Neural progenitor cell (in vitro differentiated cells): ENCODE measurements at places on chromosomes 13 and 19.

GRCh38 chr13:45861322-45861721 is 9.8 kb upstream of the SIAH3 start:
- no peak for DNase-seq

DNA sequence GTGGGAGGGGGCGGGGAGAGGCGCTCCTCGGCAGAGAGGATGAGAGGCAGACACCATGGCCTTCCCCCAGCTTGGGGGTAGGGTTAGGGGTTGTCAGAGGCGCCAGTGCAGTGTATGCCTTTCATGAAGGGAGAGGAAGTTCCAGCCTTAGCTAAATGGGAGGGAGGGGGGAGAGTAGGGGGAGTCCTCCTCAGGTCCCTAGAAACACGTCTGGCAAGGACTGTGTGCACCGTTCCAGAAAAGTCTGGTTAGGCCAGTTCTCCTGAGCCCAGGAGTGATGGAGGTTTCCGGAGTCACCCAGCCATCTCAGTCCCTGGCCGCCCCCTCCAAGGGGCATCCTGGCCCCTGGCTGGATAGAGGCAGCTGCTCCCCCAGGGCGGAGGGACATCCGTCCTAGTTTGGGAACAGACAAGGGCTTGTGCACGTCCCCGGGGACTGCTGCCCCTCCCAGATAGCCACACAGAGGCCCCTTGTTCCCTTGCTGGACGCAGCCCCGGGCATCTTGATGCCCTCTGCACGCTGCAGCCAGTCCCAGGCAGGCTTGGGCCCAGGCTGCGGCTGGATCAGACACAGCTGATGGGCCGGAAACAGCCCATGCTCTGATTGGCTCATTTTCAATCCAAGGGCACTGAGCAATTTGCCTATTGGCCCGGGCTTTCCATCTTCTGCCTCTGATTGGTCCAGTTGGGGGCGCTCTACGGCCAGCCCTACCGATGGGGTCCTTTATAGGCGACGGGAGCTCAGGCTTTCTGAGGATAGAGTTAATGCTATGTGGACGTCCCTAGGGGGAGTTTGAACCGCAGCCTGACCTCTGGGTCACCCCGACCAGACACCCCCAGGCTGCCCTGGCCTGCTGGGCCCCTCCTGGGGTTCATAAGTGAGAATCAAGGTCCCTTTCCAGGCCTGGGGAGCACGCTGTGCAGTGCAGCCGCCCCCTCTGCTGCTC is 3.8 kb downstream of the S1PR2 start:
- no peak for DNase-seq

- DNase-seq, result no peak
These were observed 424.6 kb downstream of the TSHZ3 start for GRCh38 chr19:30924670-30925069.

DNA sequence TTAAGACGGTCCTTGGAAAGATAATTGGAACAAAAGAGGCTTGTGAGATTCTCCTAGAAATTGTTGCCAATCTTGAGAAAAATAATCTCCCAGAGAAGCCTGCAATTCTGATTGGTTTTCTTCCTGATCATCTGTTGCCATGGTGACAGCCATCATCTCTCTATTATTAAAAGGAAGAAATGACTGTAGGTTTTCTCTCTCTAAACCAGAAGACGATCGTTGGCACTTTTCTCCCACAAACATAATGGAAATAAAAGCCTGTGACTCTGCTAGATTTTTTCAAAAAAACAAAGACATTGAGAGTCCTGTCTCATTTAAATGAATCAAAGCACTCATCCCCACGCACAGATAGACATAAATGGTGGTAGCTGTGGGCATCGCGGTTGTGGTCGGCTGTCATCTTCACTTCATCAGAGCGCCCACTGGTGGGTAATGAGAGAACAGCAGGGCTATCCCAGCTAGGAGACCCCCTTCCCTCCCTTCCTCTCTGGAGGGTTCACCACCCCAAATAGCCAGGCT is 21.7 kb upstream of the CALM3 start:
- peak; percentile 55 for DNase-seq

GRCh38 chr13:51006067-51006845 is 96.7 kb downstream of the RNASEH2B start:
- DNase-seq, result no peak

- DNase-seq, result no peak
These were observed 21.9 kb downstream of the ZNF473 start for GRCh38 chr19:50047671-50048070.

GRCh38 chr13:82224806-82225205 is 1657.5 kb downstream of the SLITRK1 start:
- DNase-seq, result no peak

DNA sequence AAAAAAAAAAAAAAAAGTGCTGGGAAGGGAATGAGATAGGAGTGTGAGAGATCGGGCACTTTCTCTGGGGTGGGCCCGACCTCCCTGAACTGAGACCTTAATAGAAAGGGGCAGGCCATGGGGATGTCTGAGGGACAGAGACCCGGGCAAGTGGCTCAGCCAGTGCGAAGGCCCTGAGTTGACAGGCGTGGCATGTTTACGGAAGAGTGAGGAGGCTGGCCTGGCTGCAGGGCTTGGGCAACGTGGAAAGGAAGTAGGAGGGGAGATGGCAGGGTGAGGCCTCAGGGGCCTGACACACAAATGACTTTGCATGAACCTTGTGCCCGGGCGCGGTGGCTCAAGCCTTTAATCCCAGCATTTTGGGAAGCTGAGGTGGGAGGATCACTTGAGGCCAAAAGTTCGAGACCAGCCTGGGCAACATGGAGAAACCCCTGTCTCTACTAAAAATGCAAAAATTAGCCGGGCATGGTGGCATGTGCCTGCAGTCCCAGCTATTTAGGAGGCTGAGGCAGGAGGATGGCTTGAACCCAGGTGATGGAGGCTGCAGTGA is 13.9 kb downstream of the FCHO1 start:
- DNase-seq, result no peak

DNA sequence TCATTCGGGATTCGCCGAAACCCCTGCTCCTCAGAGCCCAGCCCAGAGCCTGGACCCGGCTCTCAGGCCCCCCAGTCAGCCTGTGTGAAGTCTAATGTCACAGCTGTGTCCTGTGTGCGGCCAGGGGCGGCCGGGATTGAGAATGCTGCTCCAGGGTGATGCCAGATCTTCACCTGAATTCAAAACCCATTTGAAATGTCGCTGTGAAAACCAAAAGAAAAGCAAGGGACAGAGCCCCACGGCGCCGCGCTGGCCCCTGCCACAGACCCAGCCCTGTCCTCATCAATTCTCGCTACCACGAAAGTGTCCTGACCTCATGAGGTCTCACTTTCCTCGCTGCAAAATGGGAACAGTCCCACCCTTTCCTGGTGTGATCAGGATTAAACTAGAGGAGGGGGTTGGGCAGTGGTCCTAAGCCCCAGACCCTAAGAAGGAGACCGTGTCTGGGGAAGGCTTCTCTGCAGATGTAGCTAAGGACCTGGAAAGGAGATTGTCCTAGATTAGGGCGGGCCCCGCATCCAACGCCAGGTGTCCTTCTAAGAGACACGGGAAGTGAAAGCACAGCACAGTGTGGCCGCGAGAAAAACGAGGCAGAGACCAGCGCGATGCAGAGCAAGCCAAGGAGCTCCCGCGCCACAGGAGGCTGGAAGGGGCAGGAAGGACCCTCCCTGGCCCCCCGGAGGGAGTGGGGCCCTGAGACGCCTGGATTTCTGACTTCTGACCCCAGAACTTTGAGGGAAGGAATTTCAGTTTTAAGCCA is 34.0 kb upstream of the SPACA7 start:
- no peak for DNase-seq

DNA sequence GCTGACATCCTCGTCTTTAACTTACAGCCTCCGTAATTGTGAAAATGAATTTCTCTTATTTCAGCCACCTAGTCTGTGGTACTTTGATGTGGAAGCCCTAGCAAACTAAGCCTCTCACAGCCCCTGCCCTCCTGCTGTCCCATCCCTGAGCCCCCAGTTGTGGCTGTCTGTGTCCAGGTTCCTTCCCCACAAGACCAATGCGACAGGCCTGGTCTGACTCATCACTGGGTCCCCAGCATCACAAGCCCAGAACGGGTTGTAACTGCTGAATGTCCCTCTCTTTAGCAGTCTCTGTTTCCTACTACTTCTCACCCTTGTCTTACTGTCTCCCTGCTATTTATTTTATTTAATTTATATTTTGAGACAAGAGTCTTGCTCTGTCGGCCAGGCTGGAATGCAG is 5.7 kb downstream of the POU2F2 start:
- no peak for DNase-seq

- no peak for DNase-seq
These were observed 22.3 kb downstream of the IRS2 start for GRCh38 chr13:109764045-109764444.

GRCh38 chr19:17391371-17392151 is 2.4 kb downstream of the CCDC194 start:
- peak; percentile 31 for DNase-seq

DNA sequence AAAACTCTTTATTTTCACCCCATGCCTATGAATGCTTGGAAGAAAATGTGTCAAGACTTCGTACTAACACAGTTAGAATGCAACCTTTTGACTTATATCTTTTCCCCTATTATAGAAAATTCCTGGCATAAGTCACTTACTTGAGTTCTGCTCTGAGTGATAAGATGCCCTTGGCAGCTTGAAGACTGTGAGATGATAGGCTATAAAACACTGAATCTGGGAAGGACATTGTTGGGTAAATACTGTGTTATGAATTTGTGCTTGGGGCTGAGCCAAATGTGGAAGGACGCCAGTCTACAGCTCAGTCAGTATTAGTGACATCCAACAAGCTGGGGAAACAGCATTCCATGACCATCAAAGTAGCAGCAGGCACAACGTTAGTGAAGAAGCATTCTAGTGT is 368.0 kb upstream of the SGCG start:
- DNase-seq, result no peak

DNA sequence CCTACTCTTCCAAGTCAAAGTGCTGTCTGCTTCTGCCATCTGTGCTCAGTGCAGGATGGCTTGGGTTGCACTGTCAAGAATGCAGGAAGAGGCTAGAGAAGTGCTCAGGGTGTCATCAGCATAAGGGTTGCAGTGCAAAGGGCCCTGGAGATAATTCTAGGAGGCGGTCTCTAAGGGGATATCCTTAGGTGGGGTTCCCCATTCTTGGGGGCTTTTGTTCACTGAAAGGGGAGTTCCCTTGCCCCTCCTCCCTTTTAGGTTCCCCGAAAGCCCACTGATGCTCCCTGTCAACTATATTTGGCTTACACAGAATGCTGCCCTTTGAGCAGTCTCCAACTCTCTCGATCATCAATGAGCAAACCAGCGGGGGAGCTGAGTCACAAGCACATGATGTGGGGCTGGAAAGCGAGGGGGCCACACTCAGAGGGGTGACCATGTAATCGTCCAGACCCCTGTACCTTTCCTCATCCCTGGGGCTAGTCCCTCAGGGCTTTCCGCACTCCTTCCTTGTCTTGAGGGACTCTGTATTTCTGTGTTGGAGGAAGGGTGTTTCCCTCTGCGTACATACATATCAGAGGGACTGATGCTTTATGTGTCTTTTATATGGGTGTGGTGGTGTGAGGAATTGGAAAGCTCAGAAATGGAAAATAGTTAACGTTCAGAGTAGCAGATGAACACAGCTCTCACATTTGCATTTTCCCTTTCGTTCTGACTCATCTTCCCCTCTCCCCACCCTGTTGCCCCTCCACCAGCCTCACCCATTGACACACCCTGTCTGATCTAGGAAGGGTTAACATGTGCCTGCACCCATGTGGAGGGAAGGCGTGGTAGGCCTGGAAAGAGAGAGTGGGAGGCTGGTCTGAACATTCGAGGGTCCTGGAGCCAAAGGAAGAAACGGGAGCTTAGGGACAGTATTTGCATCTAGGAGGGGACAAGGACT is 6.7 kb downstream of the ZBTB32 start:
- no peak for DNase-seq

DNA sequence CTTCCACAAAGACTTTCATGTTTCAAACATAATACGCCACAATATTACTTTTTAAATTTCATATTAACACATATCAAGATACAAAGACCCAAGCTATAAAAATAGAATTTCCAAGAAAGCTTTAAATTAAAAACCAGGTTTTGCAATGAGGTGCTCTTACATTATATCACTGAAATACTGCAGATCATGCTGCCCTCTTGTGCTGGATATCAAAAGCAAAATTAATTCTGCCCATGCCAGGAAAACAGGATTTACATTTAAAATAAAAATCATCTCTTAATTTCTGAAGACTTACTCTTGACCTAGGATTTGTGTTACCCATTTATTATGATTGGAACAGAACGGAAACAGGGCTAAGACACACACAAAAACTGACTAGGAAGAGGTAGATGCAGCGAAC is 145.0 kb downstream of the ABCC4 start:
- DNase-seq, result no peak

DNA sequence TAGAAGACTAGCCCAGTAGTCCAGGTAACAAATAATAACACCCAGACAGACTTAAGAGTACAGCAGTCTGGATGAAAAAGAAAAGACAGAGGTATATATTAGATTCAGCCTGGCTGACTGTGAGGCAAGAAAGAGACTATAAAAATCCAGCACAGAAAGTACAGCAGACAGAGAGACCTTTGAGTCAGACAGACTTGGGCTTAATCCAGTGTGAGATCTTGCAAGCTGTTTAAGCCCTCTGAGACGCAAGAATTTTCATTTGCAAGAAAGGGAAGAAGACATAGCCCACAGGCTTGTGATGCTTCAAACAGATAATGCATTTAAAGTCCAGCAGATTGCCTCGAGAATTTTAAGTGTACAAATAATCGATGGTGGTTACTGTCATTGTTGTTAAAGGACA is 471.4 kb downstream of the LIG4 start:
- DNase-seq, result peak; percentile 17
